Cortex of kidney (tissue), 1 donor: ENCODE measurements at places on chromosomes 6 and 20.

GRCh38 chr6:167464177-167464576 is 139.3 kb downstream of the TTLL2 start:
- no peak for DNase-seq

DNA sequence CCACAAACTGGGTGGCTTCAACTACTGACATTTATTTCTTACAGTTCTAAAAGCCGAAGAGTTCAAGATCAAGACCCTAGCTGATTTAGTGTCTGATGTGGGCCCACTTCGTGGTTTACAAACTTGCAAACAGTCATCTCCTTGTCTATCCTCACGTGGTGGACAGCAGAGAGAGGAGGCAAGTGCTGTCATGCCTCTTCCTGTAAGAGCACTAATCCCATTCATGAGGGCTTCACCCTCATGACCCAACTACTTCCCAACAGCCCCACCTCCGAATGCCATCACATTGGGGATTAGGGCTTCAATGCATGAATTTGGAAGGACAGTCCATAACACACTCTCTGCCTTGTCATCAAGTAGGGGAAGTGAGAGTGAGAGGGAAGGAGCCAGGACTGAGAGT is 15.6 kb upstream of the ISM1 start:
- no peak for DNase-seq

DNA sequence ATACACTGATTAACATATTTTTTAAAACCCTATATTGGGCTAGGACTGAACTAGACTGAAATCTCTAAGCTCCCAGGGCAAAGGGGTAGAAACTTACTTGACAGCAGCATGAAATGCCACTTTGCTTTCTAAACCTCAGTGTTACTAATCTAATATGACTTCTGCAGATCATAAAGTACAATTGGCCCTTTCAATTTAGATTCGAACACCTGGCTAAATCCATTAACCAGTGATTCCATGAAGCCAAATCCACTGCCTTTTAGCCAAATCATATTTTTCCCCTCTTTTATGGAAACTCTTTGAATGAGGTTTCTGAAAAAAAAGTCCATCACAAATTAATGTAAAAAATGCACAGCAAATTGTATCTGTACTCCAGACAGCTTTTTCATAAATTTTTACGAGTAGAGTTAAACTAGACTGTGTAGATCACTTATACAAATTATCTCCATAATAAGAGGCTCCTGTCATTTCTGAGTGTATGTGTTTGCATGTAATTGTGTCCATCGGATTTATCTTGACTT is 25.7 kb downstream of the EPHA7 start:
- no peak for DNase-seq

DNA sequence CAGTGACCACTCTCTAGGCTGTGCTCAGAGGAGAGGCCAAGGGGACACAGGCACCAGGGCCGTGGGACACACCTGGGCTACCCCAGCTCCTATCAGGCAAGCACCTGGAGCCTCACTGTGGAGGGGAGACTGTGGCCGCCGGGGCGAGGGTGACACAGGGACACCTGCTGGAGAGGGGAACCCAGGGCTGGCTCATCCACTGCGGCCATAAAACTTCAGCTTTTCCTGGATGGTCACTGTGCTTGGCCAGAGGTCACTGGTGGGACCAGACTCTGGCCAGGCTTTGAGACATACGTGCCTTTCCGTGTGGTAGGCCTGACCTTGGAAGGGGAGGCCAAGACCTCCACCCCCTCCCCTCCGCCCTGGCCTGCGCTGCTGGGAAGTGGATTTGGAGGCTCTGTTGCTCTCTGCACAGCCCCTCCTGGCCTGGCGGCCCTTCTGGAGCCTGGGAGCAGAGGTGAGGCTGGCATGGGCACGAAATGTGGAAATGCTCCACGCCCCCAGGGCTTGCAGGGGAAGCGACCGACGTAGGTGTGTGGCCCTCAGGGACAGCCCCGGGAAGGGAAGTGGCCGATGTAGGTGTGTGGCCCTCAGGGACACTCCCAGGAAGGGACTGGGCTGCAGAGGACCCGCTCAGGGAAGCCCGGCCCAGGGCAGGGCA is 42.9 kb upstream of the BHLHE23 start:
- no peak for DNase-seq

GRCh38 chr20:51500936-51501335 is 41.6 kb downstream of the NFATC2 start:
- no peak for DNase-seq

- DNase-seq: no peak
Measured at GRCh38 chr6:14758421-14759081, 487.3 kb upstream of the JARID2 start.
